Naive thymus-derived CD4-positive, alpha-beta T cell (primary cell): ENCODE measurements at places on chromosomes 5 and 9. TPM values are rescaled to one million over a fixed set of nuclear protein-coding genes. Genes with fewer than 3 reads are reported as not detected.

The HDAC3 gene
- polyA plus RNA-seq = 102 TPM

The TEK gene
- polyA plus RNA-seq = not detected

- peaks cover 7% of the 10 kb centered on the region for H3K36me3 ChIP-seq
- H3K27ac ChIP-seq = no peak overlapping the region
- H3K27me3 ChIP-seq = no peaks in the 10 kb centered on the region
- H3K4me3 ChIP-seq = no peak overlapping the region
Observed at GRCh38 chr5:123365156-123365555, 58.0 kb downstream of the CEP120 start.

- H3K4me3 ChIP-seq = no peak overlapping the region
- H3K27me3 ChIP-seq = peaks cover 3% of the 10 kb centered on the region
- H3K27ac ChIP-seq = no peak overlapping the region
- H3K4me1 ChIP-seq = peaks cover 3% of the 10 kb centered on the region
- DNase-seq = no peak
- no peaks in the 10 kb centered on the region for H3K36me3 ChIP-seq
Observed at GRCh38 chr5:1392261-1392660, 47.4 kb upstream of the CLPTM1L start.

The OTP gene
- not detected for polyA plus RNA-seq

- H3K27ac ChIP-seq = no peak overlapping the region
- no peaks in the 10 kb centered on the region for H3K27me3 ChIP-seq
- no peaks in the 10 kb centered on the region for H3K4me1 ChIP-seq
- no peak overlapping the region for H3K4me3 ChIP-seq
- no peak for DNase-seq
Observed at GRCh38 chr5:173848986-173849596, 39.1 kb upstream of the CPEB4 start.

DNA sequence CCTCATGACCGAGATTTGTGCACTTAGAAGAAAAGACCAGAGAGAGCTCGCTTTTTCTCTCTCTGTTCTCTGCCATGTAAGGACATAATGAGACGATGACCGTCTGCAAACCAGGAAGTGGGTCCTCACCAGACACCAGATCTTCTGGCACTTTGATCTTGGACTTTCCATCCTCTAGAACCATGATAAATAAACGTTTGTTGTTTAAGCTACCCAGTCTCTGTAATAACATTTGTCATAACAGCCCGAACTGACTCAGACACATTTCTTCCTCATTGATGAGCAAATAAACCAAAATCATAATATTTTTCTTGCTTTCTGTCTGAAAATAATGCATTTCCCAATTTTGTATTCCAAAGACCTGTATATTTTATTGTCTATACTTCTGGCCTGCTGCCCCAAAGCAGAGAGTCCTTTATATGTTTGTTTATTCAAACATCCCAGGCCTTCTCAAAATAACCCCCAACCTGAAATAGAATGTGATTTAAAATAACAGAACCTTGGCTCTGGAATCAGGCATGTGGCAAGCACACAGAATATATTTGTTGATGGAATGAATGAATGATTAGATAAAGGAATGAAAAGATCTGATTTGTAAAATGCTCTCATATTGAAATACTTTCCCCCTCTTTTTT, 396.5 kb downstream of the ADGRV1 start:
- no peaks in the 10 kb centered on the region for H3K27me3 ChIP-seq
- H3K36me3 ChIP-seq = no peaks in the 10 kb centered on the region
- H3K27ac ChIP-seq = no peak overlapping the region
- H3K4me3 ChIP-seq = no peak overlapping the region
